Hypothalamus (tissue), 51 donors: ENCODE measurements at places on chromosomes 4 and X.
A peak's percentile ranks its signal among the peaks of the same experiment; 100 is the strongest.

DNA sequence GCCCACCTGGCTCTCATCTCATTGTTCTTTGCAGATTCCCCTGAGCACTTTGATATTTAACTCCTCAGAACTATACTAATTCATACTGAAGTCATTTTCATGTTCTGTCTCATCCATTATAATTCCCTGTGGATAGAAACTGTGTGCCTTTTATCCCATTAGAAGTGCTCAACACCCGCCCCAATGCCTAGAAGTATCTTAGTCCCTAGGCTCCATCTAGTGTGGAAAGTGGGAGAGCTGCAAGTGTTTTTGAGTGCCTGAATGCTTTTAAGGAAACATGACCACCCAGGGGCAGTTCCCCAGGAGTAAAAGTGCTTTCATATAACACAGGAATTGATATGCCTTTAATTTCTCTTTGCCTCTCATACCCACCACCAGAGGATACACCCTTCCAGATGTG is 117.0 kb downstream of the CHRDL1 start:
- DNase-seq, result no peak

GRCh38 chr4:108398316-108398715 is 222.1 kb upstream of the RPL34 start:
- no peak for DNase-seq

GRCh38 chr4:99209671-99210070 is 9.4 kb downstream of the ADH6 start:
- DNase-seq, result no peak

GRCh38 chrX:47958761-47959342 is 44.9 kb downstream of the ZNF182 start:
- no peak for DNase-seq

DNA sequence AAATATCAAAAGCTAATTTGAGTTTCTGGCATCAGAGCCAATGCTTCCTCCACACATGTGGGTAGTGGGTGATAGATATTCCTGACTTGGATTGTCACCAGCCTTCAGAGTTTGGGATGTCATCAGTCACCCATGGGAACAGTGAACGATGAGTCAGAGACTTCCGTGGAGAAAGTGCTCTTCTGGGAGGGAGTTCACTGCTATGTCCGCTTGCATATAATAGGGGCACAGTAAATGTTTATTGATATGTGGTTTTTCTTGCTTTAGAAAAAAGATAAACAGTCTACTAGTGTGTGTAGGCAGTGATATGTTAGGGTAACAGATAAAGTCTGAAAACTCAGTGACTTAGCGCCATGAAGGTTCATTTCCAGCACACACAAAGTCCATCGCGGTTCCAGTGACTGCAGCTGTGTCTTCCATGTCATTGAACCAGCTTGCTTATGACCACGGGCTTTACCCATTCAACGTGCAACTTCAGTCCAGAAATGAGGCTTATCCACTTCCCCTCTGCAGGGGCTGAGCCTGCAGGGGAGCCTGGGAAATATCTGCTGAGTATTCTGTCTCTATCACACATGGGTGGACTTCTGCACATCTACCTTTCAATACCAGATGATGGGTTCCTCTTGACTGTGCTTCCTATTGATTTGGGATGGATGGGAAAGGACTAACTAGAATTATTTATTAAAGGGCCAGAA is 87.7 kb upstream of the WWC2 start:
- no peak for DNase-seq

DNA sequence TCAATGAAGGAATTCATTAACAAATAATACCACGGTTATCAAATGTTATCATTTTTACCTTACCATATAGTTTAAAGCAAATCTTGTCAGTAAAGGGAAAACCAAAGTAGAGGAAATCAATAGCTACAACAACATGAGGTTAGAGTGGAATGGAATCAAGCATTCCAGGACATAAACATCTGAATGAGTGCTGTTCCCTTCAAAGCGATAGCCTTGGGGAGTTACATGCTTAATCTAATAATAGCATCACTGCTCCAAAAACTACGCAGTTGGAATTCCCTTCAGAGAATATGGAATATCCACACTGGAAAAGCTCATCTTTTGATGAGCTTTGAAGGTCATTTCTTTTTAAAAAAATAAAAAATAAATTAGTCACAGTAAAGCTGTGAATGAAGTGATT is 31.2 kb downstream of the PDE5A start:
- no peak for DNase-seq

- no peak for DNase-seq
Observed at GRCh38 chr4:13542577-13543031, 1.7 kb downstream of the NKX3-2 start.

- no peak for DNase-seq
Observed at GRCh38 chrX:47380268-47380667, 9.9 kb downstream of the ZNF157 start.

DNA sequence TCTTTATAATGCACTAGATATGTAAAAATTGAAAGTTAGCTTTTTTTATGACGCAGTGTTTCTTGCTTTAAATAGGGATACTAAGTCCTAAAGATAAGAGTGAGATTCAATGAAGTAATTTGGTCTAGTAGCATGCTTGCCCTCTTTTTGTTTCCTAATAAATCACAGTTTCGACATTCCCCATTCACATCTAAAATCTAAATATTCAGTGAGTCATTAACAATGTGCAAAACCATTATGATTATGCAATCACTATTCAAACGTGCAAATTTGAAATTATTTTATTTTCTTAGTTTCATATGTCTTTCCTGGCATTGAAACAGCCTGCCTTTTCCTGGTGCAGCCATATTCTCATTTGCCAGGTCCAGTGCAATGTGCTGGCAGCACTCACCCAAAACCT is 1350.5 kb upstream of the PABPC4L start:
- DNase-seq, result no peak

DNA sequence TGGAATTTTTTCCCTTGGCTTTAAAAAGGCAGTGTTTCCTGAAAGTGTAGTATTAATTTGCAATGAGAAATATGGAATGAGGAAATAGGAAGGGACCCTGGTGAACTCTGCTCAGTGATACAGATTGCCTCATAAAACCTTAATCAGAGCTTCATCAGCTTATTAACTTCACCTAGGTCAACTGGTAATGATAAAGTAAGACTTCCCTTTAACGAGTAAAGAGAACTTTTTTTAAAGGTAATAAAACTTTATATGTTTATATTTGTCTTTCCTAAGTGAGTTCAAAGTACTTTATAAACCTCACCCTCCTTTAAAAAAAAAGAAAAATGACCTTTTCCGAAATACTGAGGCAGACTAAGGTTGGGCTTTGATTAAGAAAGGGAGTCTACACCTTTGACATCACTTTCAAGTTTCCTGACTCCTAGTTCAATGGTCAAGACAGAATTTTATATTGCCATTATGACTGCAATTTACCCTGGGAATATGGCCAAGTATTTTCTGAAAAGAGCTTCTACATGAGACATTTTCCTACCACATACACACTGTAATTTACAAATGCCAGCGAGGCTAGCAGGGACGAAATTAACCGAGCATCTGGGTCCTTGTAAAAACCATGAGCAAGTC is 706.3 kb upstream of the TENM3 start:
- DNase-seq, result no peak

DNA sequence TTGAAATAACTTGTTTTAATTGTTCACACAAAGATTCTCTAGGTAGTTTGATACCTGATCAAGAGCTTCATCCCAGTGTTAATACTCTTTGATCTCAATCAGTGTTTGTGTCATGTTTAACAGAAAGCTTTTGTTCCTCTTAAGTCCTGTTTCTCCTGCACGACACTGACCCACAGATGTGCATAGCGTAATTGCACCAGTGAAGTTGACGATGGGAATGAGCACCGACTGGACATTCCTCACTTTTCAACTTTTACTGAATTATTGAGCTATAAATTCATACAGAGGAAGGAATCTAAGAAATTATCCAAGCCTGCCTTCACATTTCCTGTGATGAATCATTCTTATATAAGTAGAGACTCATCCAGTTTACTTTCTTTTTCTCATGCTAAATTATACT is 878.7 kb upstream of the TENM3 start:
- no peak for DNase-seq

- DNase-seq, result no peak
Observed at GRCh38 chrX:48945517-48946348, 11.7 kb downstream of the OTUD5 start.

GRCh38 chr4:114027596-114027995 is 48.1 kb upstream of the ARSJ start:
- DNase-seq, result no peak

DNA sequence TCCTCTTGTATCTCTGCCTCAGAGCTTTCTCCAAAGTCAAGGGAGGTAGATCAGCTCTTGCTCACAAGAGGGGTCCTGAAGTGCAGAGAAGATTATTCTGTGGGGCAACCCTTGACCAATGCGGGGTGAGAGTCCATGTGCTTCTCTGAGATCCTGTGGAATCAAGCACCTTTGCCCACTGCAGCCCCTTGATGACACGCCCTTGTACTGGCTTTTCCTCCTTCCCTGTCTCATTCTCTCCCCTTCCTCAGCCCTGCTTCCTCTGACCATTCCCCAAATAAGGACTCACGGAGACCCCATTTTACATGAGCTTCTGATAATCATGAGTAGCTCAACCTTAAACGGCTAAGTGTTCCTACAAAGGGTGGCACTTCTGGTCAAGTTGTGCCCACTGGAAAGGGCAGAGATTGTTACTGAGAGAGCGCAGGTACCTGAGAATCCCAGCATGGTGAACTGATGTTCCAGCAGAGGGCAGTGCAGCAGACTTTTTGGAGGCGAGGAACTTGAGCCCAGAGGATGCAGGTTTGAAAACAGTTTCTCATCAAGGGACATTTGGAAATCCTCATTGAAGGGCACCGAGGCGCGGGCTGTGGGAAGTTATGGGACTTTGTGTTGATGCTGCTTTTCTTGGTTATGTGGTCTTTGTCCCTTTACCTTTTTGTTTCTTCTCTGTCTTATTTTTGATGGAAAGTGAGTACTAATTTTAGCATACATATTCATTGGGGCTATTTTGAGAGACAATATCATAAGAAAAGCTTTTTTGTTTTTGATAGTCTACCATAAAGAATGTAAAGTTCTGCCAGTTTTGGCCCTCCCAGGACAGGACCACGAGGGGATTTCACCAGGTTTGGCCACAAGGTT is 201.3 kb downstream of the RBM46 start:
- DNase-seq, result peak; percentile 13

DNA sequence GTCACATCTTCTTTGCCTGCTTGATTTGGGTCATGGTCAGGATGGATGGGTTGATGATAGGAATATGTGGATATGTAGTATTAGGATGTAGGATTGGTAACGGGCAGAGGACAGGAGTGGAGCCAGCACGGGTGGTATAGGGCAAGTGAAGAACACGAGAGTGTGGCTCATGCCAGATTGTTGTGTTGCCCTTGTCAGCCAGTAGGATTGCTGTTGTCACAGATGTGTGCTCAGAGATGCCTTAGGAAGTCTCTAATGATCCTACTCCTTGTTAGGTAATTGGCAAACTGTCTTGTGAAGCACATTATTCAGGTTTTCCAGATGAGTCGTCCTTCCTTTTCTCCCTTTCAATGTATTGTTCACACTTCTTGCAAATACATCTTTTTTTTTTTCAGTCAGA is 5.5 kb downstream of the ATP10D start:
- no peak for DNase-seq

- no peak for DNase-seq
Observed at GRCh38 chr4:1504595-1505500, 98.6 kb upstream of the NKX1-1 start.

DNA sequence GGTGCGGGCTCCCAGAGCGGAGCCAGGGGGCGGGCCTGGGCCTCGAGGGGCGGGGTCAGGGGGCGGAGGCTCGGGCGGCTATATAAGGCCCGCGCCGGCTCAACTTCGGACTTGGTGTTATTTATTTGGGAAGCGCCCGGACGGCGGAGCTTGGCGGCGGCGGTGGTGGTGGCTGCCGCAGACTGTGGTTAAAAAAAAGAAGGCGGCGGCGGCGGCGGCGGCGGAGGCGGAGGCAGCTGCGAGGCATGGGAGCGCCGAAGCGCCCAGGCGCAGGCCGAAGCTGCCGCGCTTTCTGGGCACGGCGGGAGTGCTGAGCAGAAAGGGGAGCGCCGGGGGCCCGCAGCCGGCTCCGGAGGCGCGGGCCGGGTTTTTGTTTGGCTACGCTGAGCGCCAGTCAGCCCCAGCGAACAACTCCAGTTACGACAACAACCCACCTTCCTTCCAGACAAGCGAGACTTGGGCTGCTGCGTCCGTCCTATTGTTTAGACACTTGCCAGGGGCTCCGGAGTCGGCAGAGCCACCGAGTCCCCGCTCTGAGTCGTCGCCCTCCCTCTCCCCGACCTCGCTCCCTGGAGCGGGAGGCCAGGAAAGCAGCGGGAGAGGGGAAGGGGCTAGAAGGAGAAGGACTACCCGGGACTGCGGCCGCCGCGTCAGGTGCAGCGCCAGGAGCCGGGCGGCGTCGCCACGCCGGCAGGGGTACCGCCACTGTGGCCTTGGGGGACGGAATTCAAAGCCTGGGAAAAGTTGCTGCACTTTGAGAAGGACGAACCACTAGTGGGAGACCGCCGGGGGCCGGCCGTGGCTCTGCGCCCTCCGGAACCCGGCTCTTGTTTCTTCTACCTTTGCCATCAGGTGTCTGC is at the start of gene SLIT2:
Gene SLIT2 (plus strand): TSS at position 110 of the 860 bp plus-strand sequence. CDS start 1,911 bp downstream, outside the sequence.
- DNase-seq, result peak; percentile 62

DNA sequence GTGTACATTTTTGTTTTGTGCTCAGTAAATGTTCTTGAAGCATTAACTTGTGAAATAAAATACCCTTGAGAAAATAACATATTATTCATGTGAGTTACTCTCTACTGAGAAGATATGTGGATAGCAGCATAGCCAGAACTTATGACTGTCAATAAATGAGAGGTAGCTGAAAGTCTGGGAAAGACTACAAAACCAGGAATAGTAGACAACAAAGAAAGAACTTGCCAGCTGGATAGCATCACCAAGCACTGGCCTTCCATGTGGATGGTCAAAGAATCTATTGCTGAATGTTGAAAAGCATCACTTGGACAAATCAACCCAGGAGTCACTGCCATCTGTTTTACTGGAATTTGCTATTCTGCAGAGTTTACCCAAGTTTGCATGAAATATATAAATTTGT is 650.0 kb upstream of the HTR2C start:
- DNase-seq, result no peak

- DNase-seq, result no peak
Observed at GRCh38 chr4:78688366-78688765, 87.8 kb upstream of the BMP2K start.

DNA sequence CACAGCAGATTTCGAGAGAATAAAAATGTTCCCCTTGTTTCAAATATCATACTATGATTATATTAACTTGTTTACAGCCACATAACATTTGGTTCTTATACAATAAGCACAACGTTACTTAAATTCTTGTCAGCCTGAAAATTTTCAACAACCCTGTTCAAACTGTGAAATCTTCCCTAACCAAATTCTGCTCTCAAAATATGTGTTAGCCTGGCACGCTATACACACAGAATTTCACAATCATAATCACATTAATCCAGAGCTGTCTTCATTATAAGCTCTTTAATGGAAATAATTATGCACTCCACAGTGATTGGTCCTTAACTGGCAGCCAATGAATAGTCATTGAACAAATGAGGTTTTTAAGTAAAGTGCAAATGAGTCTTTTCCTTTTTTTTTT is 7.3 kb upstream of the PRSS12 start:
- DNase-seq, result no peak

DNA sequence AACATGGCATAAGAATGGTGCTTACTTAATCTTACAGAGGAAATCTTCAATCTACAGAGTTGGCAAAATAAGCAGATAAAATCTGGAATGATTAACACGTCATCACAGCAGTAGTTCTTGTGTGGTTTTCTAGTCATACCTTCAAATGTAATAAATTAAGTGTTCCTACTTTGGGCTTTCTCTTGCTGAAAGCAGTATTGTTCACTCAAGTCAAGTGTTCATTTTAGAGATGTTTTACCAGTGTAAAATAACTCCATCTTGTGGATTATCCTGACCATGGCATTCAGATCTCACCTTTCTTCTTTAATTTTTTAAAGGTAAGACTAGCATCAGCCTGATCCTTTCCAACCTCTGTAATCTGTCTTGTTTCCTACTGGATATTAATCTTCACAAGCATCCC is 72.9 kb downstream of the ADAMTS3 start:
- no peak for DNase-seq
